Lower lobe of right lung (tissue), 2 donors: ENCODE measurements at places on chromosomes 3 and 15. TPM values are rescaled to one million over a fixed set of nuclear protein-coding genes. Genes with fewer than 3 reads are reported as not detected.
A peak's percentile ranks its signal among the peaks of the same experiment; 100 is the strongest.

Gene IGF2BP2
- 19.4 TPM for total RNA-seq

DNA sequence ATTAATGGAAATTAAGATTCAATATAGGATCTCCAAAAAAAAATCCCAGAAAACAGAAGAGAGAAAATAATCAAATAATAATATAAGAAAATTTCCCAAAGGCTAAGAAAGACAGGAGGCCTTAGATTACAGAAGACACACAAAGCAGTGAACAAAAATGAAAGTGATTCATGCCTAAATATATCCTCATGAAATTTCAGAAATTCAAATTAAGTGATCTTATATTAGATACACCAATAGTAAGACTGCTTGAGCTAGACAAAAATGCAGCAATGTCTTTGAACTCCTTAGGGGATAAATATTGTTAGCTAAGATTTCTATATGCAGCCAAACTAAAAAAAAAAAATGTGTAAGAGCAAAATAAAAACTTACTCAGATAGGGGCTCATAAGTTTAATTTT lies 44.6 kb upstream of the ARPP21 start:
- DNase-seq, result no peak

GRCh38 chr15:80060356-80061006 lies 1.0 kb downstream of the ZFAND6 start:
- DNase-seq, result peak; percentile 63

GRCh38 chr3:107441617-107442016 lies 64.4 kb downstream of the CCDC54 start:
- DNase-seq, result no peak

DNA sequence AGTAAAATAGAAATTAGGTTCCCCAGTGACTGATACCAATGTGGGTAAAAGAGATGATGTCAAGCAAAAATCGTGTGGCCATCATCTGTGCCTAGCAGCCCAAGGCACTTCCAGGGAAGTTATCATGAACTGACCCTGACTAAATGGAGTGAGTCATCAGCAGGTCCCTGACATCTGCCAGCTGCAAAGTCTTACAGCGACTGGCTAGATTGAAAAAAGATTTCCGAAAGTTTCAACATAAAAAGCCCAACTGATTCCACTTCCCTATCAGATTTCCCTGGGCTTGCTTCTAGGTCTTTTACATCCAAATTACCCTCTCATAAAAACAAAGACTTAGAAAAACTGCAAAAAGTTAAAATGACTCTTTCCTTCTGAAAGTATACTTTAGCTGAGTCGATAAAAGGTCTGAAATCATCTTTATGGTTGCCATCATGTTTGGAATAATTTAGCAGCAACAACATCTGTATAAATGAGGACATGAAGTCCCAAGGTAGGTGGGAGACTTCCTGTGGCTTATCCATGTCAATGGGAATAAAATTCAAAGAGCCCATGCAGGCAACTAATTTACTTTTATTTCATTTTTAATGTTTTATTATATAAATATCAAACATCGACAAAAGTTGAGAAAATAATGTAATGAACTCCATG lies 342.8 kb downstream of the ERC2 start:
- no peak for DNase-seq

GRCh38 chr3:57654267-57654666 lies 38.6 kb downstream of the DENND6A start:
- no peak for DNase-seq

DNA sequence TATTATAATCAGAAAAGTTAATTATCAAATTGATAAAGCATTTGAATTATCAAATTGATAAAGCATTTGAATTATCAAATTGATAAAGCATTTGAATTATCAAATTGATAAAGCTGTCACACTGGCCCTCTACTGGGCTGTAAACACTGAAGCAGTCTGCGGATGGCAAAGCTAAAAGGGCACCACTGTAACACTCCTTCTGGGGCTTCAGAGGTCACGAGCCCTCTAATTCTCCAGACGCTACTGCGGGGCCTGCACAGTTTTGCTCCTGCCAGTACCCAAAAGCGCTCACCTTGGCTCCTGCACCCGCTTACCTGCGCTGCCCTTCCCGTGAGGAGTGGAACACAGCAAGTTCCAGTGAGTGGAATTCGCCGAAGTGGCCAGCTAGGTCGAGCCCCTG lies 409.0 kb upstream of the KCNMB2 start:
- no peak for DNase-seq

DNA sequence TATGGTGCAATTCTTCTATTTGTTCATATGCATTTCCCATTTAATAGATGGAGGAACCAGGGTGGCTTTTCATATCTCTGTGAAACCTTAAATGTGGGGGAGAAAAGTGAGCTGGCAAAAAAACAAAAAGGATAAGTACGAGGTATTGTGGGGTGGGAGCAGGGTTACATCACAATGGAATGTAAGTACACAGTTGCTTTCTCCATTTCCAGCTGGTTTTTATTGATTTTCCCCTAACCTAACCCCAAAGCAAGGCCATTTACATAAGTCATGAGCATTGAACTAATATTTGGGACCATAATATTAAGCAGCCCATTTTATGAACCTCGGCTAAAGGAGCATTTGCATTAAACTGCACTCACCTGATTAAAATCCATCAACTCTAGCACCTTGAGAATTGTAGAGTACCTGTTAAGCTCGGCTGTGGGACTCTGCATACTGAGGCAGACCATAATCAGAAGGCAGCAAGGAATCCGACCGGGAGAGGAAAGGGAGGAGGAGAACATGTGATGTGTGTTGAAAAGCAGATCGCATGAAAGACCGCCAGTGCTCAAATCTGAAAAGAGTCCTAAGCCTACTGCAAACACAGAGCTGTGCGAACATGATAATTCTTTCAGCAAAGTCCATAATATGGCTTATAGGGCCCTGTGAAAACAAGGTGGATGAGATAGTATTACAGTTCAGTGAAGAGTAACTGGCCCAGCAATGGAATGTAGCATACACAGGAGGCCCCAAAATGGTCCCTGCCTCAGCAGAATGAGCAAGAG lies 513.4 kb downstream of the FHIT start:
- DNase-seq, result no peak

GRCh38 chr3:187798126-187798525 lies 52.9 kb upstream of the BCL6 start:
- DNase-seq, result no peak

DNA sequence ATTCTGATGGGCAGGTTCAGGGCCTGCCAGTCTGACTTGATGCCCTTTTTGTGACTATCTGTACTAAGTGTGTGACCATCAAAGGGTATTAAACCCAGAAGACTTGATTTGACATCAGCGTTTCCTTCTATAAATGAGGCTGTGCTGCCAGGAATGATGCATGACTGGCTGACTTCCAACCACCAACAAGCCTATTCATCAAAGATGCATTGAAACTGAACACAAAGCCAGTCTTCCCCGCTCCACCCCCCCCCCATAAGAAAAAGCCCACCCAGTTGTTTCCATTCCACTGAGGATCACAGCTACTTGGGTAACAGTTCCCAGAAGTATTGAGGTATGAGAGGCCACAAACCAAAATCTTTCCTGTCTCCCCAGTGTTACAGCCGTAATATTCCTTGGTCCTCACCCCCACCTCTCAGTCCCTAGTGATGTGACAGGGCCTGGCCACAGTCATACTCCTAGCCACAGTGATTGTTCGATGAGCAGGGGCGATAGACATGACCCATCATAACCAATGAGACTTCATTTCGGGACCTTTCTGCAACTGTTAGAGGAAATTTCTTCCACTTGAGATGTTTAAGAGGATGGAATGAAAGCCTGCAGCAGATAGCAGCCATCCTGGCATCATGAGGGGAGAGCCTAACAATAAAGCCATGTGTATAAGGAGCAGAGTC lies 22.6 kb downstream of the SH3BP5 start:
- DNase-seq, result no peak
